Fibroblast of the conjunctiva (primary cell): ENCODE measurements at places on chromosomes 4 and X.

DNA sequence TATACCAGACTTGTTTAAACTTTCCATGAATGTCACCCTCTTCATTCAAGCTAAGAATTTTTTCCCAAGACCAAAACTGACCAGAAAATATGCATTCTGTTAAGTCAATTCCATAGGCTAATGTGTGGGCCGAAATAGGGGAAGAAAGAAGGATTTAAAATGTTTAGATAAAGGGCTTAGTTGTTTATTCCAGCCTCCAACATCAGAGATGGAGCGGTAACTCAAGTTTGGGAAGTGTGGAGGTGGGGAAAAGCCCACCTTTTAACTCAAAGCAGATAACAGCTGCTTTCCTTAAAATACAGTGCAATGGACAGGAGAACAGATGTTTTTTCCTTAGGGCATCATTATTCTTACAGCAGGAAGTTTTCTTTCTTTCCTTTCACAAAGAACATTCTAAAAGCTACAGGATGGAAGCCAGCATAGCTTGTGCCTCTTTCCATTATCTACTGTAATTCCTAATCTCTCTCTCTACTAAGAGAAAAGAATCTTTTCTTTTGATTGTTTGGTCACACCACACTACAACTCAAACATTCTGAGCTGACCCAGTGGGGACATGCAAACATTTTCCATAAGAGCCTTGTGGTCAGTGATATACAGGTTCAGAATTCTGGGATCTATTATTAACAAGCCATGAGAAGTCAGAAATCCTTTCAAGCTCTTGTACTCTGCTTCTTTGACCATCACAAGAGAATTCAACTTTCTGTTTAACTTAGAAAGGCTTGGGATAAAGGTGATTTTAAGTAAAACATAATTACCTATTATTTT, 101.6 kb downstream of the PDE5A start:
- DNase-seq = no peak

GRCh38 chrX:26586570-26586969, 370.6 kb downstream of the MAGEB5 start:
- no peak for DNase-seq

DNA sequence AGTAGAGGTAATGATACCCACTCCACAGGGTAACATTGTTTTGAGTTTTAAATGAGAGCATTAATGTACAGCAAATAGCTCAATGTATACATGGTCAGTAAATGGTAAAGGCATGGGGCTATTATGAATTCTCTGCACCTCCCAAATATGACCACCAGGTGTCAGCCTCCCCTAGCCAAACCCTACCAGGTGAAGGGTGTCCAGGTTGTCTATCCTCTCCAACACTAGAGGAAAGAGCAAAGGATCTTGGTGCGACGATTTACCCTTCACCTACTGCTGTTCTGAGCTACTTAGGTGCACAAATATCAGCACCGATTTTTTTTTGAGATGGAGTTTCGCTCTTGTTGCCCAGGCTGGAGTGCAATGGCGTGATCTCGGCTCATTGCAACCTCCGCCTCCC, 26.5 kb upstream of the XIAP start:
- DNase-seq = peak; percentile 34

GRCh38 chrX:275476-275966, 5.7 kb upstream of the PLCXD1 start:
- DNase-seq = no peak

GRCh38 chrX:48761674-48762471, at the start of gene GLOD5:
GLOD5 (plus strand) TSS chrX:48761747; CDS start chrX:48761791, 44 bp downstream.
- no peak for DNase-seq

DNA sequence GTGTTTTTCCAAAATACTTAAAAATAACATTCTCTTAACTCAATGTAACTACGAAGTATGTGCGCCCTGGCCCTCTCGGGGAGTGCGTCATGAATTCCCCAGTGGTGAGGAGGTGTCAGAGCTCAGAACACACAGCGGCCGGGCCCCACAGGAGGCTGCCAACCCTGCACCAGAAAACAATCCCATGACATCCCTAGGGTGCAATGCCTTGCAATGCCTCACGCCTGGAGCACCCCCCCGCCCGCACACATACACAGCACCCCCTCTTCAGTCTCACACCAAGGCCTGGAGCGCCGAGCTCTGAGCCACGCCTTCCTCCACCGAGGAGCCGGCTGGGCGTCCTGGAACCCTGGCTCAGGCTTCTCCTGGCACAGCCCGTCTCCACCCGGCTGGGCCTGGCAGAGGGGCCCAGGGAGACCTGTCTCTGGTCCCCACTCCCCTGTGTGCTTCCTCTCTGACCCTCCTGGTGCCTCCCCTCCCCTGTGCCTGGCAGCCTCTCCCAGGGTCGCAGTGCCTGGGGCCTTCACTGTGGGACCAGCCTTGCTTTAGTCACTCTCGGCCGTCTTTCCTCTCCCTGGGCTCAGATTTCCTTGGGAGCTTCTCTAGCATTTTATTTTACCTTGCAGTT, 108.2 kb upstream of the ADRA2C start:
- no peak for DNase-seq

DNA sequence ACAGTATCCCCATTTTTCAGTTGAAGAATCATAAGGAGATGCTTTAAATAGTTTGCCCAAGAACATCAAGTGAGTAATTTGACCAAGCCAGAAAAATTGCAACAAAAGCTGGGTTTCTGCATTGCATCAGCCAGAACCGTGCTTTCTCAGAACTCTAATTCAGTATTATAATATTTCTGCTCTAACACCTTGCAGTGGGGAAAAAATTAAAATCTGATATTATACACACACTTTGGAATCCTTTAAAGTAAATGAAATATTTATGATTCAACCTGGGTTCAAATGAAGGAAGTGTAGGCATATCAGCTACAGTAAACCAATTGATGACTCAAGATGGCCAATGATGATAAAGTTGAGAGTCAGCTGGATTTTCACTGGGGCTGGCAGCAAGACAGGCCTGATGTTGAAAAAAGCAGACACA, 387.6 kb upstream of the ZFP42 start:
- peak; percentile 45 for DNase-seq

DNA sequence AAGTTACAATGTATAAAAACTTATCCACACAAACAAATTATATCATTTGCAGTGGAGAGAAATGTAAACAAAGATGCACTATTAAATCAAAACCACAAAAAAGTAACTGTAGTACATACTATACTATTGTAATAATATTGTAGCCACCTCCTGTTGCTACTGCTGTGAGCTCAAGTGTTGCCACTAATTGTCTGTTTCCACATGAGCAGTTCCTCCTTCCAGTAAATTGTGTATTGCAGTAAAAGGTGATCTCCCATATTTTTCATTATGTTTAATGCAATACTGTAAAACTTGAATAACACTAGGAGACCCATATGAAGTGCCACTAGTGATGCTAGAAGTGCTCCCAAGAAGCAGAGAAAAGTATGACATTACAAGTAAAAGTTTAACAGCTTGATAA, 11.7 kb downstream of the LIN54 start:
- DNase-seq = no peak

GRCh38 chr4:153327247-153327646, 17.2 kb upstream of the MND1 start:
- no peak for DNase-seq

DNA sequence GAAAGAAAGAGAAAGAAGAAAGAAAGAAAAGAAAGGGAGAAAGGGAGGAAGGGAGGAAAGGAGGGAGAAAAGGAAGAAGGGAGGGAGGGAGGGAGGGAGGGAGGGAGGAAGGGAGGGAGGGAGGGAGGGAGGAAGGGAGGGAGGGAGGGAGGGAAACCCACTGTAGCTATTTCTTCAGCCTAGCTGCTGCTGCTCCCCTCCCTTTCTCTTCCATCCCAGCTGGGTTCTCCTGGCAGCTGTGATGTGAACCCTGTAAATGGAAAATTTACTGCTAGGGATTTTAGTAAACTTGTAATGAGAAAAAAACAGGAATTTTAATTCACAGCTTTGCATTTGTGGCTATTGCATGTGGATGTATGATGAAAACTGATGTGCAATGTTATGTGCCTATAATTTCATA, 8.0 kb downstream of the NR0B1 start:
- no peak for DNase-seq

DNA sequence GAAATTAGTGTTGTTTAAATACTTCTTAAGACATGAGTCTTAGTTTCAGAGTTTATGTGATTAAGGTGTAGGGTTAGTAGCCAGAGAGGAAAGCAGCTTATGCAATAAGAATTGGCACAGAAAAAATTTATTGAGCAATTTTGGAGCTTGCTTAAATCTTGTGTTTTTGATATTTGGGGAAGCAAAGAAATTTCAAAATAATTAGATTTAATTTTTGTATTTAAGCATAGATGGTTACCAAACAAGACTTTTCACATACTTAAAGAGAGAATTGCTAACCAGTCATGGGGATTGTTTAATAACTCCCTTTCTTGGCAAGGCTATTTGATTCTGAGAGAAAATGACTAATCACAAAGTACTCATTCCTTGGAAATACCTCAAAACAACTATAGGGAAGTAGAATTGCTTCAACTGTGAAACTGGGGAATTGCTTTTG, 202.0 kb upstream of the GRID2 start:
- peak; percentile 77 for DNase-seq

GRCh38 chr4:79650217-79650616, 242.2 kb upstream of the GK2 start:
- no peak for DNase-seq

DNA sequence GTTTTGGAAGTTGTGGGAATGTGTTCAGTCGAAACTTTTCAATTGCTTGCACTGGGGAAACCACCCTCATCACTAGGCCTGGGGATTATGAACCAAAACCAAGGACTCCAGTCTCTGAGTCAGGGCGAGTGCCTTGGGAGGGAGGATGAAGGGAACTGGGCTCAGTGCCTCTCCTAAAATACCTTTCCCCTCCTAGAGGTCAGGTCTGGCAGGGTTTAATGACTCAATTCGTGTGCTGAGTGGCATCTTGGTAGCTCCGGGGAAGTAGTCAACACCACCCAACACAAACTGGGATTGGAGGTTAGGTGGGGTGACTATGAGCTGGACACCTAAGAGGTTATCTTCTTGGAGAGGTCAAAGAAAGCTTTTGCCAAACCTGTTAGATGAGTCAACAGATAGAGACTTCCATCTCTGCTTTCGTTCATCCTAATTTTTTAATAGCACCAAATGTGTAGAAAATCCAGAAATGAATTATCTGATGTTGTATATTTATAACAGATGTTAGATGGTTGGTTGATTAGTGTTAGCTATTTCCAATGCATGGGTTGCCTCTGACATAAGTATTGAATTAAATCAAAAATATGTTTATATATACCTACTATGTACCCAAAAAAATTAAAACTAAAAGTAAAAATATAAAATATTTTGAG, 202.8 kb downstream of the SHROOM3 start:
- DNase-seq = no peak

DNA sequence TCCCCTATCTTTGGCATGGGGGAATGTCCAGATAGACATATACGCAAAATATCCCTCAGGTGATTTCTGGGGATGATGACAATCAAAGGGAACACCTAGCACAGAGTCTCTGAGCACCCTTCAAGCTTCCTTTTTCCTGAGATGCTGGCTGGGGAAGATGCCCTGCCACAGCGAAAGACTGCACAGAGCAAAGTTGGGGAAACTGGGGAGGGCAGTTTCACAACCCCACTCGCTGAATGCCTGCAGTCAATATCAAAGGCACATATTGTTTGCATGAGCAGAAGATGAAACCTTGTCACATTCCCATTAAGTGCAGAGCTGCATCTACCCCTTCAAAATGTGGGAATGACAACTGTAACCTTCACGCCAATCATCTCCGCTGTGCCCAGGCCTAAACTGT, 2.6 kb downstream of the GPC4 start:
- no peak for DNase-seq

- DNase-seq = no peak
These were observed 55.8 kb upstream of the BCOR start for GRCh38 chrX:40153345-40154249.

DNA sequence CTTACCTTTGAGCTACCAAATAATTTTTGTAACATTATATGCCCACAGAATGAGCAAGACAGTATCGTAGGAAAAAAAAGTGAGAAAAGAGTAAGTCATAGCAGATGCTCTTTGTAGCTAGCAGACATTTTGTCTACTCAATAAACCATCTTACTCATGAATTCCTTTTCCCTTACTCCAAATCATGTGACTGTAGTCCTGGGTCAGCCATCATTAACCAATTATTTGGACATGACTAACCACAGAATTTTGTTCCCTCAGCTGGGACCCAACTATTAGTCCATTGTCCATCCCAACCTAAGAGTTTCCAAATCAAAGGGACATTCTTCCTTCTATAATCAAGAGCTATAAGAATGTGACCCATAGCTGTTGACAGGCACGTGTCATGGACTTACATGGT, 11.4 kb downstream of the UBE2D3 start:
- DNase-seq = peak; percentile 61

- DNase-seq = no peak
These were observed 167.8 kb upstream of the PCDH18 start for GRCh38 chr4:137700072-137700471.

DNA sequence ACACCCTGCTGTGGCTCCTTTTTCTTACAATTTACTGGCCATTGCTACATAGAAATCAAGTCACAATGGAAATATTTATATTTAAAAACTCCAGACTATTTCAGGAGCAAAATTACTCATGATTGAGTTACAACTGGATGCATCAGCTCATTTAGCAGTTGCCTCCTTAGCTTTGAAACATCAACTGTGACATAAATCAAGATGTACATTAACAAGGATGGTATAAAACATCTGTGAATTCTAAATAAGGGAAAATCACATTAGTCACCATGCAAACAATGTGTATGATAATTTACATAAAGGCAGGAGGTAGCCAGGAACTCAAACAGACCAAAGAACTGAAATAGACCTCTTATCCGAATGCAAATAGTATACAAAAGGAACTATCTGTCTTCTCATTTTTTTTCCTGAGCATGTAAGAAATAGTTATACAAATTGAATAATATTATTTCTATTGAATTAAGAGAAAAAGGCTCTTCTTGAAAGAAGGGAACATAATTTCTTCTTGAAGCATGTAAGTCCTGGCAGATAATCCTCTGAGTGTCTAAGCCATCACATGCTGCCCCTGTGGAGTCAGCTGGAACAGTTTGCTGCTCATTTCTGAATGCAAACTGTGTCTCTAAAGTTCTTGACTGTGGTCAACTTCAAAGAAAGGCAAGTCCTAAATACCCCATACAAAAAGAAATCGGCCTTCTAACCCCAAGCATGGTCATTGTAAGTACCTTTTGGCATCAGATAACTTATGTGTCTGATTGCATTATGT, 151.2 kb downstream of the NAA11 start:
- DNase-seq = no peak

GRCh38 chr4:130056286-130056685, 960.3 kb downstream of the C4orf33 start:
- no peak for DNase-seq

DNA sequence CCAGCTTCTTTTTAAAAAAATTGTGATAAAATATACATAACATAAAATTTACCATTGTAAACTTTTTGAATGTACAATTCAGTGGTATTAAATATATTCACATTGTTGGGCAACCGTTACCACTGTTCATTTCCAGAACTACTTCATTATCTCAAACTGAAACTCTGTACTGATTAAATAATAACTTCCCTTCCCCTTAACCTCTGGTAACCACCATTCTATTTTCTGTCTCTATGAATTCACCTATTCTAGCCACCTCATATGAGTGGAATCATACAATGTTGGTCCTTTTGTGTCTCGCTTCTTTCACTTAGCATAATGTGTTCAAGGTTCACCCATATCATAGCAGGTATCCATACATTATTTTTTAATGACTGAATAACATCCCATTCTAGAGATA, 8.3 kb downstream of the GPR50 start:
- DNase-seq = no peak
